ENCODE measurements at places on chromosomes 1 and 21.

DNA sequence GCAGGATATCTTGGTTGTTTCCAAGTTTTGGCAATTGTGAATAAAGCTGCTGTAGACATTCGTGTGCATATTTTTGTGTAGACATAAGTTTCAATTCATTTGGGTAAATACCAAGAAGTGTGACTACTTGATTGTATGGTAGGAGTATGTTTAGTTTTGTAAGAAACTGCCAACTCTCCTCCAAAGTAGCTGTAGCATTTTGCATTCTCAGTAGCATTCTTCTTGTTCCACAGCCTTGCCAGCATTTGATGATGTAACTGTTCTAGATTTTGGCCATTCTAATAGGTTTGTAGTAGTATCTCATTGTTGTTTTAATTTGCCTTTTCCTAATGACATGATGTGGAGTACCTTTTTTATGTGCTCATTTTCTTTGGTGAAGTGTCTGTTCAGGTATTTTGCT is 38.6 kb upstream of the PLA2G4A start:
- DNase-seq, result no peak

DNA sequence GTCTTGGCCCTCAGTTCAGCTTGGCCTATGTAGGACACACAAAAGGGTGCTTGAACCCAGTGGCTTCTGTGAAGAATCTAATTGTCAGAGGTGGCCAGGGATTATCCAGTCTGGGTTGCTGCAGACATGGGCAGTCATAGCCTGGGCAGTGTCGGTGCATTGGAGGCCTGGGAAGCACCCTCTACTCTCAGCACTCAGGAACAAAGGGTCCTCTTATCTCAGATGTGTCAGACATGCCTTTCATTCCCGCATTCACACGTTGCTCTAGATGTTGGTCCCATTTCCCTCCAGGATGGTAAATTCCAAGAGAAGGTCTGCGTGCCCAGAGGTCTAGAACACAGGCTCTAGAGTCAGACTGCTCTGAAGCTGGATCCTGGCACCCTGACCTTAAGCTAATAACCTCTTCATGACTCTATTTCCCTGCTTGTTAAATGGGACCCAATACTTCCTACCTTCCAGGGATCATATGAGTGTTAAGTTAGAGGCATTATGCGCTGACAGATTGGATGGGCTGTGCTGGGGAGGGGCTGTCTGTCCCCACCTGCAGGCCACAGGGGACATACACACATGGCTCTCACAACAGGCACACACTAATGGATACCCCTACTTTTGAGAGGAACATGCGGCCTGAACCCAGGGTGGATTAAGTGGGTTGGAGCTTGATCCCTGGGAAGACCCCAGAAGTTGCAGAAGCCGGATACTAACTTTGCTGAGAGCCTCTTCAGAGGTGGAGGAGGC is 16.5 kb upstream of the EDN2 start:
- DNase-seq, result no peak

DNA sequence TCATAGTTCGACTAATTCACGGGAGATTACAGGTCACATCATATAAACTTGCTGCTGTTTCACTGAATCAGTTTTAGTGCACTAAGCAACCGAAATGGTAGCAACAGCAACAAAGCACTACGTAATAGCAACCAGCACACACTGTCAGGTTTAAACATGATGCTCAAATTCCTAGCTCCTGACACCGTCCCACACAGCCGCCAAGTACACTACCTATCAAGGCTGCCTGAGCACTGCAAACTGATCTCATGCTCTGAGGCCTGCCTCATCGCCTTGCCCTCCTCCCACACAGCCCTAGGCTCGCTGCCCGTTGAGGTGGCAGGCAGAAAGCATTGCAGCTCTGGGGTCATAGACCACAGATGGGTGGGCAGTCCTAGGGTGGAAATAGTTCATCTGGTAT is 12.4 kb downstream of the LAMC2 start:
- DNase-seq, result no peak

DNA sequence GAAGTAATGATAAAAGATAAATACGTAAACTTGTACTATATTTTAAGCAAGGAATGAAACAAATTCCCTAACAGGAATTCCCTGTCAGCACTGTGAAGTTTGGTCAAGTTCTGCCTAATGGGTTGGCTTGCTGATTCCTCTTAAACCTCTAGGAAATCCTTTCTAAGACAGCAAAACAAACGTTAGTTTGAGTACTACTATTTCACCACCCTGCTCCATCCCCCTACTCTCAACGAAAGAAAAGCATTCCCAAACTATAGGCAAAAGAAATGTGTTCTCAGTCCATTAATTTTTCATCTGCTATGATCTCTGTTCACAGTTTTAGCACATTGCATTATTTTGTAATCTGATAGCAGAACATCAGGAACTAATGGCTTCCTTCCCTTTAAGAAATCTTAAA is 16.1 kb downstream of the SERPINC1 start:
- DNase-seq, result no peak

- DNase-seq, result no peak
Observed at GRCh38 chr1:220741825-220742224, 6.3 kb upstream of the MTARC2 start.

- DNase-seq, result peak; percentile 73
Observed at GRCh38 chr1:69191335-69191734, 376.4 kb upstream of the LRRC7 start.

DNA sequence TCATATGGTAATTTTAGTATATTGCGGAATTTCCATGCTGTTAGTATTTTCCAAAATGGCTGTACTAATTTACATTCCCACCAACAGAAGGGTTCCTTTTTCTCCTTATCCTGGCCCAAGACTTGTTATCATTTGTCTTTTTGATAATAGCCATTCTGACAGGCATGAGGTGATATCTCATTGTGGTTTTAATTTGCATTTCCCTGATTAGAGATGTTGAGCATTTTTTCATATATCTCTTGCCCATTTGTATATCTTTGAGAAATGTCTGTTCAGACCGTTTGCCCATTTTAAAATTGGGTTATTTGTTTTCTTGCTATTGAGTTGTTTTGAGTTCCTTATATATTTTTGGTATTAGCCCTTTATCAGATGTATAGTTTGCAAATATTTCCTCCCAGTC is 14.0 kb downstream of the CAPZA1 start:
- no peak for DNase-seq

GRCh38 chr1:178864326-178864725 is 6.6 kb downstream of the ANGPTL1 start:
- no peak for DNase-seq

DNA sequence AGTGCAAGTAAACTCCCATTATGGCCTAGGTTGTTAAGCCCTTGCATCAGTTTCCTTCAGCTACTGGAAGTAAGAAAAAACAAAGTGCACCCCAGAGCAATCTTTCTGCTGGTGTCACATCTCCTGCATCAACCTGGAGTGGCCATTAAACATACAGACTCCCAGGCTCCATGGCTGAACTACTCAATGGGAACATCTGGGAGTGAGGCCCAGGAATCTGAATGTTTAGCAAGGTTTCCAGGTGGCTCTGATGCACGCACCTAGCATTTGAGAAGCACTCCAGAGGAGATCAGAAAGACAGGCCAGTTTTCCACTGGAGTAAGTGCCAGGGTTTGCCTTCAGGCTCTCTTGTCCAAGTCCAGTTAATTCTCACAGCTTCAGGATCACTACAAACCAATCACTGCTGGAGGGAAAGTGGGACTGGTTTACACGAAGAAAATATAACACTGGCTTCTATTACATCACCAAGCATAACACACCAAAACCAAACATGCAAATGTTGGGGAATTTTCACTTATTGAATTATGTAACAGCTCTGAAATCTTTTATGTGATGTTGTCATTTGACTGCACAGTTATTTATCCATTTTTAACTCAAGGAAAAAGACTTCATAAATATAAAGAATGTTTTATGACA is 22.3 kb upstream of the ABCA4 start:
- no peak for DNase-seq

- DNase-seq, result peak; percentile 96
Observed at GRCh38 chr1:228987736-228988506, 252.6 kb downstream of the RHOU start.

DNA sequence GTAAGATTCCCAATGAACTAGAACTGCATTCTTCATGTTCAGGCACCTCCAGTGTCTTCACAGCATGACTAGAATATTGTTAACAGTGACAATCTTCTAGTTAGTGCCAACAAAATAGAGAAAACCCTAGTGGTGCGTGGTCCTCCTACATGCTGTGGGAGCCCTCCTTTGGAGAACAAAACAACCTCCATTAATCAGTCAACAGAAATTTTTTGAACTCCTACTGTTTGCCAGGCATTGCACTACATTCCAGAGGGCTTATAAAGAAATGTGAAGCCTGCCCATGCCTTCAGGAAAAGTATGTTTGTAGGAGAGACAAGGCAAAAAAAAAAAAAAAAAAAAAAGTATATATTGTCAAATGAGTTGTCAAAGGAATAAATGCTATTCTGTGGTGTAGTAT is 252.7 kb downstream of the LRRC40 start:
- DNase-seq, result no peak

- no peak for DNase-seq
Observed at GRCh38 chr1:246020211-246020954, 486.7 kb downstream of the SMYD3 start.

DNA sequence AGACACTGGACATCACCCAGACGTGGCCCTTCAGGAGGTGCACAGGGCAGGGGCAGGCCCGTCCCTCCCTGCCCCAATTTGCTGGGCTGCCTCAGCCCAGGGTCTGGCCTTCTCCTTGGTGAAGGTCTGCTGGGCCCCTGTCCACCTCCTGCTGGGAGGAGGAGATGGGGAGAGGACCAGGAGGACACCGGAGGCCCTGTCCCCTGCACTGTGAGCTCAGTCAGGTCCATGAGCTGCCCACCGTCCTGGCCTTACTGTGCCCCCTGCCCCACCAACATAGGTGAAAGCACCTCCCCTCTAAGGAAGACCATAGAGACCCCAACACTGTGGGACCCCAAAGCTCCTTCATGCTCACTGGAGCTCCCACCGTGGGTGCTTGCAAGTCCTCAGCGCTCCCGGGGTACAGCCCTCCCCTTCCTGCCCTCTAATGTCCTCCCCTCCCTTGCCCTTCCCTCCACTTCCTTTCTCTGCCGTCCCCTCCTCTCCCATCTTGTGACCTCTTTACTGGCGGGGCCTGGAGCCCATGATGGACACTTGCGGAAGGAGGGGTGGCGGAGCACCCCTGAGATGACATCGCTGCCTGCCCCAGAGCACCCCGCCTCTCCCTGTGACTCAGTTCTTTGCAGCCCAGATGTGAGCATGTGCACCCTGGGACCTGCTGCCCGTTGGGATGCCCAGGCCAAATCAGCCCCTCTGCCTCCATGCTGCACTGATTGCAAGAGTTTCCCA is 4.6 kb downstream of the LRRC3 start:
- no peak for DNase-seq

GRCh38 chr1:26529655-26530409 is at the start of gene RPS6KA1:
Gene RPS6KA1, plus strand, starts transcription at chr1:26529761. Its CDS starts 160 bp downstream, at chr1:26529921.
- DNase-seq, result no peak

- no peak for DNase-seq
Observed at GRCh38 chr1:192513697-192514096, 61.9 kb upstream of the RGS1 start.

DNA sequence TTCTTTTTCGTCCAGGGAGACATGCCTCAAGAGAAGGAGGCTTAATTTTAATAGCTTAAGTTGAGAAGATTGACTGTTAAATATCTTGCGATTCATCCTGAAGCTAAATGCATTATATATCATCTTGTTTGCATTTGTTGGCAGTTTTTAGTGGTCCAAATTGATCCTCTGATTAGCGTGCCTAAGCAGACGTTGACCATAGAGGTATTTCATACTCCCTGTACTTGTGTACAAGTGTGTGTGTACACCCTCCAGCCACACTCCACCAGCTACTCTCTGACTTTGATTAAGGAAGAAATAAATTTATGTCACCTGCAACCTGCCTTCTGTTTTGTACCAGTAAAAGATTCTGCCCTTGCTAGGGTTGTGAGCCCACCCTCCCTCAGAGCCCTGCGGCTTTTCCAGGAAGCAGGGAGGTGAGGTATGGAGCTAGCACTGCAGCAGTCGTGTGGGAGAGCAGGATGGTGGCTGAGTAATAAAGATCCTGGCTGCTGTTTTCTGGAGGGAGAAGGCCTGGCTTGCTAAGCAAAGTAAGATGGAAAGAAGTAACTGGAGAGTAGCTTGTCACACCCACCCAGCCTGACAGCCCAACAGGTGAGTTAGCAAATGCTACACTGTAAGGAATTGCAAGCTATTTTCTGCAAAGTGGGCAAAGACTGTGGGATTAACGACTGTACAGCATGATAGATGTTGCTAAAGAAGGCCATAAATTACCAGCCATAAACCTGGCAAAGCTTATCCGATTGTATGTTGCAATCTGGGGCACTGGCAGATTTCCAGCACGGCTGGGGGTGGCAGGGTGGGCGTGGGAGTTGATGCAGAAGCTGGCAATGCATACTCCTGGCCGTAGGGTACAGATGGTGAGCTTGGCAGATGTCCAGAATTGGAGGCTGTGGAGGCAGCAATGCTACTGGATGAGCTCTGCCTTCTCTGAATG is 170.2 kb downstream of the TNR start:
- peak; percentile 99 for DNase-seq

DNA sequence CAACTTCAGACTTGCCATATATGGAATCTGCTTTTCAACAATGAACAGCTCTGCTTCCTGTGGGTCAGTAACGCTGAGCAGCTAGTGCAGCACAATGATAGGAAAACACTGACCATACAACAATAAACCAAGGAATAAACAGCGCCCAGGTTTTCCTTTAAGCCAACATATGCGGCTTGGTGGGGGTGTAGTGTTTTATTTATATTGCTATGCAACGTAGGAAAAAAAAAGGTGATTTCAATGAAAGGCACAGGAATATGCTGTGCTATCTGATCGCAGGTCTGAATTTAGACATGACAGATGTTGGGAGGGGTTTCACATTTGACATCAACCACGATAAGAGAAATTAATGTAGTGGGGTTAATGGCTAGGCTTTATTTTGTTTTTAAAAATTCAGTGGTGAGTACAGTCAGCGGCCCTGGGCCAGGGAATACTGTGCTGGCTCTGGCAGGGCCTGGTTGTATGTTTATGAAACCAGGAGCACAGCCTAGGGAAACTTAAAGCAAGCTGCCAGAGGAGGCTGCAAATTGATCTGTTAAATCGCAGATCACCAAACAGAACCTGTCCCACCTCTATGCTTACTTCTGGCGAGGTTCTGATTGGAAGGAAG is 4.3 kb downstream of the TSPAN2 start:
- DNase-seq, result no peak

DNA sequence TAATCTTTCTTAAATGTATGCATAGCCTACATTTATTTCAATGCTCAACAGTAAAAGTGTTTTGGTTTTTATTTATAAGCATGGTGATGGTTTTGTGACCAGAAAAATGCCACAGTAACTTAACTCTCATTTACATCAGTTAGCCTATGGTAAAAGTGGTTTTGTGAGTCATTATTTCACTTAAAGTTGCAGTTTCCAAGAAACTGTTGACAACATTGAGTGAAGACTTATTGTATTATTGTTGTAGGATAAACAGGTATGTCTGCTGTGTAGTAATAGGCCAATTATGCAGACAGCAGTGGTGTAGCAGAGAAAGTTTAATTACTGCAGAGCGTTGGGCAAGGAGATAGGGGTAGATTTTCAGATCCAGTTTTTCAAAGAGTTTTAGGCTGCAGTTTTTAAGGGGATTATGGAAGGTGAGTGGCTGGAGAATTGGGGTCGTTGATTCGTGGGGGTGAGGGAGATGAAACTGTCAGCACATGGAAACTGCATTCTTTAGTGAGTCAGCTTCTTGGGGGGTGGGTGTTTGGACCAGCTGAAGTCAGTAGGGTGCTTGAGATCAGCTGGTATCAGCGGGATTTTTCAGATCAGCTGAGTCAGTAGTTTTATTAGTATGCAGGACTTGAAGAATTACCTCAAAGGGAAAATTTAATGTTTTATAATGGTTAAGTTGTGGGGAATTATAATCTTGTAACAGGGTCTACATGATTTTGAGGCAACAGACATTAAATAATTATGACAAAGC is 168.7 kb upstream of the FMN2 start:
- no peak for DNase-seq

Data from NCI-H1694 (cell line).